Activated CD8-positive, alpha-beta memory T cell treated with anti-CD3 and anti-CD28 coated beads for 1 hour (primary cell): ENCODE measurements at places on chromosomes 2 and 18.

- DNase-seq, result peak; percentile 73
These were observed 9.0 kb upstream of the TMBIM1 start for GRCh38 chr2:218301176-218301819.

DNA sequence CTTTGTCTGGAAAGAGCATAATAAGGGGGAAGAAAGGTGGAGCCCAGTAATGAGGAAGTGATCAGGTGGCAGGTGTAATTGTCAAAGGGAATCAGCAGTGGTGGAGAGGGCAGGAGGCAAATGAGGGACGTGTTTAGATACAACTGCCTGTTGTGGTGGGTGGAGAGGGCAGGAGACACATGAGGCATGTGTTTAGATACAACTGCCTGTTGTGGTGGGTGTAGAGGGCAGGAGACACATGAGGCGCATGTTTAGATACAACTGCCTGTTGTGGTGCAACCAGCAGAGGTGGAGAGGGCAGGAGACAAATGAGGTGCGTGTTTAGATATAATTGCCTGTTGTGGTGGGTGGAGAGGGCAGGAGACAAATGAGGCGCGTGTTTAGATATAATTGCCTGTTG, 173.1 kb downstream of the ANKRD30B start:
- no peak for DNase-seq

DNA sequence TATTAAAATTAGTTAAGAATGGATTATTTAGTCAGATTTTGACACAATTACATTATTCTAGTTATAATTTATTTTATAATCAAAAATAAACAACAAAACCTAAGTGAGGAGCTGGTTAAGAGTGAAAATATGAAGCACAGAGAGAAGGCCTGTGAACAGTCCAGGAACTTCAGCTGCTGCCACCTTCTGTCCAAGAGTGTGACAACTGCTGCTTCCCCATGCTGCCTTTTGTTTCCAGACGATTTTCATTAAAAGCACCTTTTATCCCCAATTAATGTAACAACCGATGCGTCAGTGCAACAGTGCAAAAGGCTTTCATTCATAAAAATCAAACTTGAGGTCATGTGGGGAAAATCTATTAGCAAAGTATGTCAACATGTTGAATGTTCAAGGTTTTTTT, 363.6 kb downstream of the CTNNA2 start:
- no peak for DNase-seq

DNA sequence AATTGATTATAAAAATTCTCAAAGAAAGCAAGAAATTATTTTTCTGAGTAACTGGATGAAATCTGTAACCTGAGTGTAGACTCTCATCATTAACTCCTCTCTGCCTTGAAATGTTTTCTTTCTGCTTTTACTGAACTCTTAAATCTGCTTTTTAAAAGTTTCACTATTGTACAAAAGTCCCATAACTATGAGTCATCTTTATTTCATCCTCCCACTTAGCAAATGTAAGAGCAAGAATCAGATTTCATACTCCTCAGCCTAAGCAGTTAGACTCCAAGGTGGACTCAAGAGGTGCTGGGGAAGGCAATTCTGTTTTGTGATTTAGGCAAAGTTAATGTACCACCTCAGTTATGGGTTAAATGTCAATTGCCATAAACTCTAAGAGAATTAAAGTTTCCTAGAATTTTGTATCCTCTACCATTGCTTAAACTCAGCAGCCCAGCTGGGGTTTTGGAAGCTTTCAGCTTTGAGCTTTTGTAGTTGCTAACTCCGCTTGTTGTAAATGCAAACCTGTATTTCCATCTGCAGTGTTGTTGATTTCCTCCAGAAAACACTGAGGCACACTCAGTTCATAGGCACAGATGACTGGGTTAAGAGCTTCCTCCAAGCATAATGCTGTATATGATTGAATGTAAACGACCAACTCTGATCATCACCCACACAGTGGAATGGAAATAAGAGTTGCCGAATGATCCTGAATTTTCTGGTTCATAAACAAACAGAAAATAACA, 268.8 kb downstream of the ARHGAP15 start:
- DNase-seq, result no peak

DNA sequence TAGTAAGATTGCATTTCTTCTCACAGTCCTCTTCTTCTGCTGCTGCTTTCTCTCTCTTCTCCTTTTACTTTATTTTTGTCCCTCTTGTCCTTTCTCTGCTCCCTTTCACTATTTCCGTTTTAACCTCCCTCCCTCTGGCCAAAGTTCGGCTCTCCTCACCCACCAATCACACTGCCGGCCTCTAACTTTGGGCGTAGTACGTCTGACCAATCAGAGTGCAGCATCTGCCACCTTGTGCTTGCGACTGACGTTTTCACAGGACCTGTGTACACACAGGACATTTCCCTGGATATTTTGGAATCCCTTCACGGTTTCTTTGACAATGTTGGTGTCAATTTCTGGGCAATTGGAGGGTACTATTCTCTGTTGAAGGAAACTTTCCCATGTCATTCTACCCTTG, 22.6 kb upstream of the ICOS start:
- DNase-seq, result no peak

GRCh38 chr2:58006256-58006951, 40.2 kb upstream of the VRK2 start:
- DNase-seq, result no peak

GRCh38 chr2:133682906-133683305, 114.6 kb upstream of the NCKAP5 start:
- DNase-seq, result no peak

- no peak for DNase-seq
These were observed 114.7 kb downstream of the CSRNP3 start for GRCh38 chr2:165584126-165584654.

GRCh38 chr2:128505150-128505490, 186.5 kb upstream of the HS6ST1 start:
- no peak for DNase-seq

GRCh38 chr18:74796841-74797576, 199.3 kb downstream of the ZNF407 start:
- DNase-seq, result no peak

GRCh38 chr2:135997380-135997779, 12.0 kb upstream of the DARS1 start:
- DNase-seq, result no peak

DNA sequence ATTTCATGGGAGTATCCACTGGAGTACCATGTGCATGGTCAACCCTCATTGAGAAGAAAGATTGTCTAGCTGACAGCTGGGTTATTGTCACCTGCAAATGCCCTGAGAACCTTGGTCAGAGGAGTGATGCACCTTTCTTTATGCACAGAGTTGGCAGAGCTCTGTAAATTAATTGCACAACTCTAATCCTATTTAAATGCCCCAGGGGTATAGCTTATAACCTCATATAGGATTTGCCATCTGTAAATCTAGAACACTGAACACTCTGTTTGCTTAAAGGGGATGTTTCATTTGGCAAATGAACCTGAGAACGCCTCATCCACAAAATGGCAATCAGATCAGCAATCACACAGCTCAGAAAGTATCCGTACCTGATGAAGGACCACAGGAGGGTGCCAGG, 71.8 kb upstream of the SP5 start:
- DNase-seq, result no peak

GRCh38 chr2:197108758-197109157, 182.3 kb upstream of the PGAP1 start:
- no peak for DNase-seq

- DNase-seq, result no peak
These were observed 258.0 kb downstream of the GLI2 start for GRCh38 chr2:120993661-120994060.

GRCh38 chr2:99710721-99711120, 220.9 kb upstream of the REV1 start:
- no peak for DNase-seq

DNA sequence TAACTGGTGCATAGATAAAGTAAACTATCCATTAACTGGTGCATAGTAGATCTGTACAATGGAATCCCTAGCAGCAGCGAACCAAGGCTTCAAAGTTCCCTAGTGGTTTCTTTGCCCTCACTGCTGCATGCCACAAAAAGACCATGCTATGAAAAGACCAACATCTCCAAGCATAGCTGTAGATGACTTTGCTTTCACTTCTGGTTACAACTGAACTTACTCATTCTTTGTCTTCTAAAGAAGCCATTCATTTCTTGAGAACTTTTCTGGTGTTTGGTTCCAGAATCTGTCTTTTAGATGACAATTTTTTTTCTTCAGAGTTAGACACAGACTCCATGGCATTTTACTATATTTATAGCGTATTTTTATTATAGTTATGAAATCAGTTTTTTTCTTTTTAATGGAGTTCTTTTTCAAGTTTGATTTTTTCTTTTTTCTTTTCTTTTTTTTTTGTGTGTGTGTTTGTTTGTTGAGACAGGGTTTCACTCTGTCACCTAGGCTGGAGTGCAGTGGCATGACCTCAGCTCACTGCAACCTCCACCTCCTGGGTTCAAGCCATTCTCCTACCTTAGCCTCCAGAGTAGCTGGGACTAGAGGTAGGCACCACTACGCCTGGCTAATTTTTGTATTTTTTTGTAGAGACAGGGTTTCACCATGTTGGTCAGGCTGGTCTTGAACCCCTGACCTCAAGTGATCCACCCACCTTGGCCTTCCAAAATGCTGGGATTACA, 63.6 kb downstream of the SLC35F5 start:
- DNase-seq, result no peak

GRCh38 chr18:10482363-10482984, 28.0 kb downstream of the APCDD1 start:
- DNase-seq, result no peak

GRCh38 chr2:64996871-64997307, 7.7 kb downstream of the SLC1A4 start:
- DNase-seq, result no peak

- no peak for DNase-seq
These were observed 14.1 kb downstream of the SATB2 start for GRCh38 chr2:199443589-199444130.

GRCh38 chr2:56151841-56152240, 31.9 kb upstream of the CCDC85A start:
- DNase-seq, result no peak

GRCh38 chr18:55473058-55473457, 114.9 kb downstream of the TCF4 start:
- no peak for DNase-seq
